ENCODE measurements at places on chromosomes 1 and 21.
A peak's percentile ranks its signal among the peaks of the same experiment; 100 is the strongest.

GRCh38 chr1:247429496-247429895 is 13.5 kb downstream of the NLRP3 start:
- no peak for DNase-seq

DNA sequence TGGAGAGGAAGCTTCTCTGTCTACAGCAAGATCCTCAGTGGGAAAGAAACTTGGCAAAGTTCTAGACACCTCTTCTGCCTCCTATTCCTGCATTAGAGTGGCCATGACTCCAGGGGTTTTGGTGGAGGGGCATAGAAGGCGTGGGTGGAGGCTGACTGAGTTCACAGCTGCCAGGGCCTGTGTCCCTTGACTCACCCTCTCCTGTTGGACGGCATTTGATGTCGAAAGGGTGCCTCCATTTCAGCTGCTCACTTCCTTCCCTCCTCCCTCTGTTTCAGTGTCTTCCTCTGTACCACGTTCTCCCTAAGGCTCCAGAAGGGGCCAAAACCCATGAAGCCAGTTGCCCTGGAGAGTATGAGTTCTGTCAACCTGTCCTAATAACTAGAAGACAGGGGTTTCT is 632 bp downstream of the TMEM79 start:
- no peak for DNase-seq

DNA sequence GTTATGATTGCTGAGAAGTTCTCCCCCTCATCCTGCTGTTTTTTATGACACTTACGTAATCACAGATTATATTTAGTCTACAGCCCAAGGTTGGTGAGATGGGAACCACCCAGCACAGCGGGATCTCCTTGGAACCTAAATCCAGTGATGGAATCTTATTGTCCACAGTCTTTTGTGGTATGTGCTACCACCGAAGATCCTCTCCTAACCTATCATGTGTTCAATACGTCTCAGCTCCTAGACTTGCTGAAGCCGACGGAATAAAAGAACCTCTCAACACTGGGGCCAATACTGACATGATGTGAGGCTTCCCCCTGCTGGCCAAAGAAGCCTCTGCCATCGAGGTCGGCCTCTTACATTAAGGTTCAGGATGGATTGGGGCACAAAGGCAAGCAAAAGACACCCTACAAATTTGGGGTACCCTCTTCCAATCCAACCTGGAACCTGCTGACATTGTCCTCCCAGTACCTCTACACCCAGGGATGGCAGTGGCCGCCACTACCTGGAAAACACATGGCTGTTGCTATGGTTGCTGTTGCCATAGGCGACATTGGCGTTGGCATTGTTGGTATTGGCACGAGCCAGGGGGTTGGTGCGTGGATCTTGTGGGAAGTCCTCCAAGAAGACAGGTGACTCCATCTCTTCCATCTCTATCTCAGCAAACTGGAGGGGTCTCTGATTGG is 19.4 kb upstream of the KIF21B start:
- peak; percentile 78 for DNase-seq

DNA sequence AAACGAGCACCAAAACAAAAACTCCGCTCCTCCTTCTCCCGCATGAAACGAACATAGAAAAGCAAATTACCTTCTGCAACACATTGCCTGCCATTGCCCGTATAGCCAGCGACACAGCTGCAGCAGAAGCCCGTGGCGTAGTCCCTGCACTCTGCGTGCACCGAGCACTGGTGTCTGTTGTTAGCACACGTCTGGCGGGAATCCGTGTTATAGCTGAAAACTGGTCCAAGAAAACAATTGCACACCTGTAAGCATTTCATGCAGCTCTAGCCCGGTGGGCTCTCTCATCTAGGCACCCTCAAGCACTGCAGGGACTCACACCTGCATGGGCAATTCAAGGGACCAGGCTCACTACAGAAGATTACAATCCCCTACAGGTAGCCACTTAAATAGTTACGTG is 26.9 kb downstream of the NID1 start:
- no peak for DNase-seq

- no peak for DNase-seq
These were observed 12.0 kb upstream of the VAMP4 start for GRCh38 chr1:171753685-171754352.

DNA sequence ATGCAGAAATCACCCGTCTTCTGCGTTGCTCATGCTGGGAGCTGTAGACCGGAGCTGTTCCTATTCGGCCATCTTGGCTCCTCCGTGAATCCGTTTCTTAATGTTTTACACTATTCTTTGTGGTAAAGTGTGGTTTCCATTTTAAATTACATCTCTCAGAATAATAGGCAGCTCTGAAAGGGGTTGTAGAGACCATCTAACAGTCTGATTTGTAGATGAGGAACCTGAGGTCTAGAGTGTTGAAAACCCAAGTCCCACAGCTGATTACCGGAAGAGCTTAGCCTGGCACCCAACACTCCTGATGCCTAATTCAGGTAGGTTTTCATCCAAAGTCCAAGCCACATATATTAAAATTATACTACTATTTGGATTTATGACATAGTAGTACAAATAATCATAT is 144.0 kb downstream of the LEPR start:
- DNase-seq, result no peak

- DNase-seq, result no peak
These were observed 420.1 kb downstream of the DPYD start for GRCh38 chr1:97500760-97501159.

DNA sequence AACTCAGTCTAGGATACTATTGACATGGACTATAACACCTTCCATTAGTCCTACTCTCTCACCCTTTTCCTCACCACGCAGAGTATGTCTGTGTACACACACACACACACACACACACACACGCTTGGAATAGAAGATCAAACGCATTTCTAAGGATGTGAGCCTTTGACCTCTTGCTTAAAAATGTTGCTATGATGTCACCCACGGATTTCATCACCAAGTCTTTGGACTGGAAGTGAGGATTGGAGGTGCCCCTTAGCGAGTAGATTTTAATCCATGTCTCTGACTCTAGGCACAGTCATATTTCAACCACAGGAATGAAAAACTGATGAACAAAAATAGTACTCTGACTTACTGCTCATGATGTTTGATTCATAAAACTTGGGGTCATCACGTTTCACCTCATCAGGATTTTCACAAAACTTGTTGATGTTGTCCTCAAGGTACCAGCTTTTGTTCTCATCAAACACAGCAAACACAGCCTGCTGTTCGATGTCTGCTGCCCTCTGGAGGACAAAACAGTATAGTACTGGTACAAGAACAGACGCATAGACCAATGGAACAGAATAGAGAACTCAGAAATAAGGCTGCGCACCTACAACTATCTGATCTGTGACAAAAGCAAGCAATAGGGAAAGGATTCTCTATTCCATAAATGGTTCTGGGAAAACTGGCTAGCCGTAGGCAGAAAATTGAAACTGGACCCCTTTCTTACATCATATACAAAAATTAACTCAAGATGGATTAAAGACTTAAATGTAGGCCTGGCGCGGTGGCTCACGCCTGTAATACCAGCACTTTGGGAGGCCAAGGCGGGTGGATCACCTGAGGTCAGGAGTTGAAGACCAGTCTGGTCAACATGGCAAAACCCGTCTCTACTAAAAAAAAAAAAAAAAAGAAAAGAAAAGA is 39.9 kb downstream of the F5 start:
- DNase-seq, result no peak

- no peak for DNase-seq
These were observed 49.2 kb downstream of the RALGPS2 start for GRCh38 chr1:178774263-178774662.

- DNase-seq, result no peak
These were observed 20.9 kb upstream of the PLEKHG5 start for GRCh38 chr1:6512245-6512907.

- DNase-seq, result no peak
These were observed 1.5 kb downstream of the ATP8B2 start for GRCh38 chr1:154326546-154327465.

GRCh38 chr1:173393659-173394000 is 83.5 kb upstream of the PRDX6 start:
- DNase-seq, result no peak

DNA sequence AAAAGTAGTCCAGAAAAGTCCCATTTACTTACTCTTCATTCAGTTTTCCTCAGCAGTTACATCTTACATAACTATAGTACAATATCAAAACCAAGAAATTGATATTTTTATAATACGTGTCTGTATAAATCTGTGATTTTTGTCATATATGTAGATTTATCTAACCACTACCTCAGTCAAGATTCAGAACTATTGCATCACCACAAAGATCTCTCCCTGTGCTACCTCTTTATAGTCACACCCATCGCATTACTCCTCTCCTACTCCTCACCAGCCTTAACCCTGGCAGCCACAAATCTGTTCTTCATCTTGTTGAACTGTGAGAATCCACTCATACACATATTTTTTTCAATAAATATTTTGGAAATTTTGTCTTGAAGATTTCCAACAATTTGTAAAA is 72.5 kb downstream of the RALGPS2 start:
- no peak for DNase-seq

DNA sequence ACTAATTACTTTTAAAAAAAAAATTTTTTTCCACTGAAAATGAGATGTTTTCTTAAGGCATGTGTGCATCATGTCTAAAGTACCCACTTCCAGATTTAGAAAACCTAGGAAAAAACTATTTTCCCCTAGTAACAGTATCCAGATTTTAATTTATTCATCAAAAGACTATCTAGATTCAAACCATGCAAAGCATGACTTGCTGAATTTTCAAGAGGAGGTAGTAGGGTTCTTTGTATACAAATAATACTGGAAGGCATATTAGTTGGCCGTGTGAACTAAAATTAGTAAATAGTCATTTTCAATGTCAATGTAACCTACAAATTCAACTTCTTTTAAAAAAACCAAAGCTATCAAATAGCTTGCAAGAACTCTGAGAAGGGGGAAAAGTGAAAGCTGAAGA is 189.5 kb downstream of the CLEC20A start:
- DNase-seq, result no peak

GRCh38 chr1:229406798-229407197 is 27.1 kb downstream of the ACTA1 start:
- no peak for DNase-seq

DNA sequence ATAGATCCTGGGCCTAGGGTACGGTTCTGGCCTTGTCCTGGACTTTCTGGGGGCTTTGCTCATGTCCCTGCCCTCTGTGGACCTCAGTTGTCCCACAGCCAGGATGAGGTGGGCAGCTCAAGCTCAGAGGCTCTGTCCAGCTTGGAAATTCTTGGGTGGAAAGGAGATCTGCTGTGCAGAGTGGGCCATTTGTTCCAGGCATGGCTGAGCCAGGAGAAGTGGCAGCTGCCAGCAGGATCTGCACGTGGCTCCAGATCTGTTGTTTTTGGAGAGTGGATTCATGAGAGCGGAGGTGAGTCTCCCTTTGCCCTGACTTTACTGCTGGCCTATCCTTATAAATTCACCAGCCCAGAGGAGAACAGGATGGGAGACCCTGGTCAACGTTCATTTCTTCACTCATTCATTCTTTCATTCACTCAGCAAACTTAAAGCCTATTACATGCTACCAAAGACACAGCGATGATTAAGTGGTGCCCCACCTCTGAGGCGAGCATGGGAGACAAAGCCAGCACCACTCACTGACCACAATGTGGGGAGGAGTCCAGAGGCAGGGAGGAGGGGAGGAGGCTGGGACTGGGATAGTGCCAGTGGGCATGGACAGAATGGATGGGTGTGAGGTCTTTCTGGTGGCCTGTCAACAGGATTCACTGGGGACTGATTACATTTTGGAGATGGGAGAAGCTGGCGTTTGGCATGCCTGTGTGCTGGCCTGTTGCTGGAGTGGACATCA is 205.1 kb downstream of the TRABD2B start:
- no peak for DNase-seq
